ENCODE measurements at places on chromosomes 16 and 17.
A peak's percentile ranks its signal among the peaks of the same experiment; 100 is the strongest.

DNA sequence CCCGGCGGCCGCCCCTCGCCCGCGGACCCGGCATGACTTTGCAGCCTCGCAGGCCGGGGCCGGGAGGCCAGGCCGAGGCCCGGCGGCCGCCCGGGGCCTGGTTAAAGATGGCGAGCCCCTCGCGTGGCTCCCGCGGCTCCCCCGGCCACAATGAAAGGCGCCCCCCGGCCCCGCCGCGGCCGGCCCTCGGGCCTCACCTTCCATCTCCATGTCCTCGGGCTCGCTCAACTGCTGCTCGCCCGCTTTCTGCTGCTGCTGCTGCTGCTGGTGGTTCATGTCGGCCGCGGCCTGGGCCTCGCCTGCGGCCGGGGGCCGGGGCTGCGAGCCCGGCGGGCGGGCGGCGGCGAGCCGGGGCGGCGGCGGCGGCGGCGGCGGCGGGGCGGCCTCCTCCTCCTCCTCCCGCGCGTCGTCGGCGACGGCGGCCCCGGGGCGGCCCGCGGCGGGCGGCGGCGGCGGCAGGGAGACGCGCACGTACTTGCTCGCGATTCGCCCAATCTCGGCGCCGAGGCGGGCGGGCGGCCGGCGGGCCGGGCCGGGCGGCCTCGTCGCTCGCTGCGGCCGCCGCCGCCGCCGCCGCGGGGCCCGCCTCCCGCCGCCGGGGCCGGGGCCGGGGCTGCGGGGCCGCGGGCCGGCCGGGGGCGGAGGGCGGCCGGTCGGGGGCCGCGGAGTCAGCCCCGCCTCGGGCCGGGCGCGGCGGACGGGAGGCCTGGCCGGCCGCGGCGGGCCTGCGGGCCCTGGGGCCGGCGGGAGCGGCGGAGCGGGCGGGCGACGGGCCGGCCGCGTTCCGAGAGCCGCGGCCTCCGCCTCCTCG lies 491 bp downstream of the USP7 start:
- H3K4me1 ChIP-seq = peaks cover 20% of the 10 kb centered on the region
- DNase-seq = no peak
- no peaks in the 10 kb centered on the region for H3K27me3 ChIP-seq
- H3K4me3 ChIP-seq = peak overlapping the region; percentile 67
- H3K27ac ChIP-seq = peak overlapping the region; percentile 56
- no peaks in the 10 kb centered on the region for H3K36me3 ChIP-seq

DNA sequence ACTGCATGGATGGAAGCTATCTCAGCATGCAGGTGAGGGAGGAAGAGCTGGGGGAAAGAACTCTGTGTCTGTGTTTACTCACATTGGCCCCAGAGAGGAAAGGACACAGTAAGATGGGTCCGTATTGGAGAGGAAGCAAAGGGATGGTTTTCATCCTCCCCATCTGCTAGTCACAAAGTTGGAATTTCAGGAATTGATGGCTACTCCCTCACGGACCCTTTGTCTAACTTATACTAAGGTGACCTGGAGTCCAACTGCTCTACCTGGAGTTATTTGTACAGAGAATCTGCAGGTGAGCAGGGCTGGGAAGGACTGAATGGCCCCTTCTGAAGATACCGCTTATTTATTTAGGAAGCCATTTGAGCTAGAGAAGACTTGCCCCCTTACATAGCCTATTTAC lies 55.1 kb downstream of the WNT3 start:
- no peak overlapping the region for H3K27ac ChIP-seq
- no peaks in the 10 kb centered on the region for H3K4me1 ChIP-seq
- H3K27me3 ChIP-seq = no peaks in the 10 kb centered on the region
- no peak for DNase-seq
- H3K36me3 ChIP-seq = no peaks in the 10 kb centered on the region

DNA sequence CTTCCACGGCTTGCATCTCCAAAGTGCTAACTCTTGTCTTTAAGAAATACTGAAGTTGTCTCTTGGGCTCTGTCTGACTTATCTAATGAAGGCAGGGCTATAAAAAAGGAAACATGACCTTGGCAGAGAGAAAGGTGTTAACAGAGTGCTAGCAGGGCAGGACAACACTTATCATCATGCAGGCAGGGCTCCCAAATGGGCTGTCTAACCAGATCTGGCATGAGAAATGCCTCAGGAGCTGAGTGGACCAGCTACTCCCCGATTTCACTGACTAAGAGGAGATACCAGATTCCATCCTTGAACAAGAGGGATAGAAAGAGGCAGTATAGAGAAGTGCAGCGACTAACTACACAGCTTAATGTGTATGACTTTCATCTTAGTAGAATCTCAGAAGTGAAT lies 32.6 kb downstream of the PMP22 start:
- DNase-seq = no peak
- H3K27me3 ChIP-seq = no peaks in the 10 kb centered on the region
- H3K4me3 ChIP-seq = no peak overlapping the region
- H3K36me3 ChIP-seq = no peaks in the 10 kb centered on the region
- H3K27ac ChIP-seq = no peak overlapping the region

DNA sequence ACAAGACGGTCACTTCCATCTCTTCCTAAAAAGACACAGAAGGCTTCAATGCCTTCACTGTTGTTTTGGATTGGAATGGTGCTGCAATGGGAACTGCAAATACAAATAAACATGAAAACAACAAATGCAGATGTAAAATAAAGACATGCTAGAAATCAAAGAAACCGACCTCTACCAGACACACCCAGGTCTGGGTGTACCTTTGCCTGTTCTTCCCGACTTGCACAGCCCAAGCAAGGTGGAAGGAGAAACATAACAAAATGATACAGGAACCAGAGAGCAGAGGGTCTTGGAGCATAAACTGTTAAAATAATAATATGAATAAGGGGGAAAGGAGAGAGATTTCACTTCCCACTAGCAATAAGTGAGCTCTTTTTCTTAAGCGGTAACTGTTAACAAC lies 17.3 kb downstream of the RFFL start:
- DNase-seq = no peak
- no peaks in the 10 kb centered on the region for H3K27me3 ChIP-seq
- H3K4me1 ChIP-seq = no peaks in the 10 kb centered on the region
- H3K27ac ChIP-seq = no peak overlapping the region
- no peak overlapping the region for H3K4me3 ChIP-seq

DNA sequence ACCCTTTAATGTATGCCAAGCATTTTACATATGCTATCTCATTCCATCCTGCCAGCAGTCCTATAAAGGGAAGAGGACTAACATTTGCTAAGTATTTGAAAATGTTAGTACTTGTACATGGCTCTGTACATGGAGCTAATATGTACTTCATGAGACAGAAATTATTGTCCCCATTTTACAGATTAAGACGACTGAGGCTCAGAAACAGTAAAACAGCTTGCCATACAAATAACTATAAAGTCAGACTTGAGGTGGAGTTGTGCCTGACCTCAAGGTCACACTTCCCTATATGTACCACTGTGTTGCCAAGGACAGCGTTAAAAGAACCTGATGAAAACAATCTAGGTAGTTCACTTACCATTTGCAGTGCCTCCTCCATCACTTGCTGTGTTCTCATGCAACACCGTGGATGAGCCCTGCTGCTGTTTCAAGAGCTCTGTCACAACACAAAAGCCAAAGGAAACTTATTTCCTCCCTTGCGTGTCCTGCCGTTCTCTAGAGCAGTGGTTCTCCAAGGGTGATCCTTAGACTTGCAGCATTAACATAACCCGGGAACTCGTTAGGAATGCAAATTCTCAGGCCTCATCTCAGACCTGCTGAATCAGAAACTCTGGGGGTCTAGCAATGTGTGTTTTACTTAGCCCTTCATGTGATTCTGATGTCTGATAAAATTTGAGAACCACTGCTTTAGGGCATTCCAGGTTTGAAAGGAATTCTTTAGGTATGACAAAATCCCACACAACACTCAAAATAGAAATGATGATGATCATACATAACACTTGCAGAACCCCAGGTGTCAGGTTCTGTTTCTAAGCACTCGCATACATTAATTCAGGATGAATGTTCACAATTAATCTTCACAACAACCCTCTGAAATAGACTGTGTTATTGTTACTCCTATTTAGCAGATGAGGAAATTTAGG lies 51.2 kb upstream of the MTMR4 start:
- no peak for DNase-seq
- H3K4me3 ChIP-seq = no peak overlapping the region
- H3K36me3 ChIP-seq = no peaks in the 10 kb centered on the region
- no peak overlapping the region for H3K27ac ChIP-seq
- no peaks in the 10 kb centered on the region for H3K27me3 ChIP-seq

DNA sequence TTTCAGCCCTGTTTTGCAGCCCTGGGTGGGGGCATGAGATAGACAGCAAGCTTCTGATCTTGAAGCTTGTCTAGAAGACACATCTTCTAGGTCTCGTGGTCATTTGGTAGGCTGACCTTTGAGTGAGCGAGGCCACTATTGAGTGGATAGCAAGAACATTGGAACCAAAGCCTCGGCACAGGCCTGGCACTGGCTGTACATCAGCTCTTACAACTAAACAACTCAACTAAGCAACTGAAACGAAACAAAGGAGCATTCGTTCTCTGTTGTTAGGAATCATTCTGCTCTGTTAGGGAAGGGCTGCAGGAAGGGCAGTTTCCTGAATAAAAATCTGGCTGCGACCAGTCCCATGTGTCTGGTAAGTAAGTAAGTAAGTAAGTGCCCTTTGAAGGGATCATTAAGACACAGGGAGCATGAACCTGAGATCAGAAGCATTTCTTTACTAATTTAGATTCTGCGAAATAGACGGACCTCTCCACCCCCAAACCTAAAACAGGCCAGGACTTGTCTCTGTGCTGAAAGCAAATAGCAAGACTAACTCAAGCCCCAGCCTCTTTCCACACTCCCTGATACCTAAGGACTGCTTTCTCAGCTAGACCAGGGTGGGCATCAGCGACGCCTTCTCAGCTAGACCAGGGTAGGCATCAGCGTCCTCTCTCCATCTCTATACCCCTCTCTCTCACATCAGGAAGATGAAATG lies 22.7 kb downstream of the CYB561 start:
- no peak overlapping the region for H3K27ac ChIP-seq
- H3K36me3 ChIP-seq = no peaks in the 10 kb centered on the region
- no peak overlapping the region for H3K4me3 ChIP-seq
- no peaks in the 10 kb centered on the region for H3K27me3 ChIP-seq

DNA sequence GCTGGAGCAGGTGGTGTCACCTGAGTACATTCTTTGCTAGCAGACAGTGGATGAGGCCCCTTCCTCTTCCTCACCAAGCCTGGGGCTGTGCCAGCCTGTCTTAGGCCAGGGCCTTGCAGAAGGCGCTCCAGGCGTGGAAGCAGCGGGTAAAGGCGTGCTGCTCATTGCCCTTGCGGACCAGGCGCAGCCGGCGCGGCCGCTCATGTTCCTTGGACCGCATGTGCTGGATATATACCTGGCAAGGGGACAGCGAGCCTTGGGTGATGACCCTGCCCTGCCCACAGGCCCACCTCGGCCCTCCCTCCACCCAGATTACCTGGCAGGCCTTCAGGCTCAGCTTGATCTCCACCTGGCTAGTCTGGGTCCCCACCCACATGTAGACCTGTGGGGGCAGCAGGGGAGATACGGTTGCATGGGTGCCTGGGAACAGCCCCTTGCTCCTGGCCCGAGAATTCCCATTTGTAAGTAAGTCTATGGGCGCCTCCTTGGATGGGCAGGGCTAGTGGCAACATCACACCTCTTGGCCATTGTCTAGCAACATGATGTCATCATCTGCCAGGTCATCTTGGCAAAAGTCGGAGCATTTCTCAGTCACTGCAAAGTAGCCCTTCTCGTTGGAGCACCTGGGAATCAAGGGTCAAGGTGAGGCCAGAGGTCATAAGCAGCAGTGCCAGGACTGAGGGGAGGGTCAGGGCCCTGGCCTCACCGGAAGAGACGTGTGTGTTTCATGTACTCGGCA lies 13.3 kb downstream of the FLII start:
- no peaks in the 10 kb centered on the region for H3K36me3 ChIP-seq
- H3K4me1 ChIP-seq = peaks cover 2% of the 10 kb centered on the region

DNA sequence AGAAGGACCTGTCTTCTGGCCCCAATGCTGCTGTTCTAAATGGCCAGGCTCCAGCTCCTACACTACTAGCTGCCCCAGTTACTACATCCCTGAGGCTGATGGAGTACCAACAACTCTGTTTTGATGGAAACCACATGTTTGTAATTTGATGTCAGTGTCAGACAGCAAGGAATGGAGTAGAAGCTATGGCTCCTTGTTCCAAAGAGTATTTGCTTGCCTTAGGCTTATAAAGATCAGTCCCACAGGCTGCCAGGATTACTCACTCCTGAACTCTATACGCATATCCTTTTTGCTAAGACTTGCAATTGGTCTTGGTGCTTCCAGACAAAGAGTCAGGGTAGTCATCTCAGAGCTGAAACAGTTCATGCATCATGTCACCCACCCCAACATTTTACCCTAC lies 139.6 kb downstream of the HS3ST3A1 start:
- no peak overlapping the region for H3K4me3 ChIP-seq
- H3K4me1 ChIP-seq = no peaks in the 10 kb centered on the region
- no peaks in the 10 kb centered on the region for H3K27me3 ChIP-seq
- no peak overlapping the region for H3K27ac ChIP-seq

- no peaks in the 10 kb centered on the region for H3K4me1 ChIP-seq
- H3K4me3 ChIP-seq = no peak overlapping the region
- no peaks in the 10 kb centered on the region for H3K27me3 ChIP-seq
- H3K36me3 ChIP-seq = no peaks in the 10 kb centered on the region
Observed at GRCh38 chr17:77527836-77528505, 387.2 kb downstream of the SEC14L1 start.

DNA sequence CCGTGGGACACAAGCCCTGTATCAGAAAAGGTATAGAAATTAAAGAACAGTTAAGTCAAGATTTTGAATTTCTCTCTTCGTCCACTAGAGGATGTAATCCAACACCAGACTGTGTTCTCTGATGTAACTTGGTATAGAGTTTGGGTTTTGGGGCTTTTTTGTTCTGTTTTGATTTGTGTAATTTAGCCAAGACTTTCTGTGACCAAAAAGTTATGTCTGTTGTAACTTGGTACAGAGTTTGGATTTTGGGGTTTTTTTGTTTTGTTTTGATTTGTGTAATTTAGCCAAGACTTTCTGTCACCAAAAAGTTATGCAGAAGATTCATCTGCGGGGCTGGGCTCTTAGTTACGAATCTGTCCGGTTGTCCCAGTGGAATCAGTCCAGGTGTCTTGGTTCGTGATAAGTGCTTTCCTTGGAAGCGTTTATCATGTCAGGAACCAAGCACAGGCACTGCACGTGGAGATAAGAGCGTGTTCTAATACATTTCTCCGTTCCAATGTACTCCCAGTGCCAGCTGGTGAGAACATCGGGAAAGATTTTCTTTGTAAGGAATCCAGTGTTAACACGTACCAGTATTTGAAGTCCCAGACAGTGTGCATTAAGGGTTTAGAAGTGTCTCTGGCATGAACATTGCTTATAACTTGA lies 44.1 kb upstream of the SEC14L1 start:
- no peak for DNase-seq
- H3K4me1 ChIP-seq = peaks cover 12% of the 10 kb centered on the region
- no peaks in the 10 kb centered on the region for H3K27me3 ChIP-seq
- H3K4me3 ChIP-seq = no peak overlapping the region

DNA sequence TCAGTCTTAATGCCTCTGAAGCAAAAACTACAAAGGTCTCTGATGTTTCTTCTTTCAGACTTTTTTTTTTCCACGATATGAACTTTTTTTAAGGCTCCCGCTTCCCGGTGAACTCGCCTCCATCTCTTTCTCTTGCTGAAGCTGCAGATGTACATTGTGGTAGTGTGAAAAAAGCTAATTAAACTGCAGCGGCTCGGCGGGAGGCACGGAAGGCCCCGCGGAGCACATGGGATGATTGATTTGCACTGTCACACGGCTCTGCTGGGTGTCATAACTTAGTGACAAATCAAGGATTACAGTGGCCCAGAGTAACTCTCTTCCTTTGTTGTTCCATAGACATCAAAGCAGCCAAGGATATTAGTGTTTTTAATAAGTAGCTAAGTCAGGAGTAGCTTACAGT lies 196.3 kb downstream of the AXIN2 start:
- H3K36me3 ChIP-seq = no peaks in the 10 kb centered on the region
- DNase-seq = no peak
- H3K27me3 ChIP-seq = no peaks in the 10 kb centered on the region
- H3K4me3 ChIP-seq = no peak overlapping the region
- no peak overlapping the region for H3K27ac ChIP-seq

Data from ovary (tissue), 10 donors.